Neural cell (in vitro differentiated cells): ENCODE measurements at places on chromosomes 4 and X. TPM values are rescaled to one million over a fixed set of nuclear protein-coding genes. Genes with fewer than 3 reads are reported as not detected.

TEX13A gene
- not detected in 2 replicates for polyA plus RNA-seq

WAS gene
- polyA plus RNA-seq, result 1.0 and 1.1 TPM in 2 replicates

PDGFC gene
- 3.8 and 6.7 TPM in 2 replicates for polyA plus RNA-seq

TTC29 gene
- polyA plus RNA-seq, result not detected in 2 replicates

TEX13C gene
- 0.22 TPM in 1 of 2 replicates, not detected in the other for polyA plus RNA-seq
